Stimulated activated memory B cell treated with anti-CD40 and anti-IgM and Interleukin-4, amounts not matched to agents 10 μg/mL and 1 μg/mL and 100 μg/mL, for 72 hours (primary cell): ENCODE measurements at places on chromosomes 5 and 9.

GRCh38 chr5:64947801-64948200 lies 179.1 kb downstream of the CWC27 start:
- ATAC-seq, result no peak

DNA sequence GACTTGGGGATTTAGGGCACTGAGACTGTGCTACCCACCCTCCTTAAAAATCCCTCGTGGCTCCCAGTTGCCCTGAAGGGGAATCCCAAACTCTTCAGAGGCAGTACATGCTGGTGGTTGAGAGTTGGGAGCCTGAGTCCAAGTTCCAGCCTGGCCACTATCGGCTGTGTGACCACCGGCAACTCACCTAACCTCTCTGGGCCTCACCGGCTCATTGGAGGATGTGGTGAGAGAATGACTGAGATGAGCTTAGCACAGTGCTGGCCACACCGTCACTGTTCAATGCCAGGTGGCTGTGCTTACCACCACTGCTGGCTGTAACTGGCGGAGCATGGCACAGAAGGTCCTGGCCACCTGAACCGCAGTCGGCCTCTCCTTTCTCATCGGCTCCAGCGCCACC lies 200.2 kb downstream of the C9orf50 start:
- no peak for ATAC-seq

GRCh38 chr5:51383131-51384121 lies at the start of gene ISL1:
Gene ISL1, plus strand, starts transcription at chr5:51383448. Its CDS starts 224 bp downstream, at chr5:51383672.
- no peak for ATAC-seq

DNA sequence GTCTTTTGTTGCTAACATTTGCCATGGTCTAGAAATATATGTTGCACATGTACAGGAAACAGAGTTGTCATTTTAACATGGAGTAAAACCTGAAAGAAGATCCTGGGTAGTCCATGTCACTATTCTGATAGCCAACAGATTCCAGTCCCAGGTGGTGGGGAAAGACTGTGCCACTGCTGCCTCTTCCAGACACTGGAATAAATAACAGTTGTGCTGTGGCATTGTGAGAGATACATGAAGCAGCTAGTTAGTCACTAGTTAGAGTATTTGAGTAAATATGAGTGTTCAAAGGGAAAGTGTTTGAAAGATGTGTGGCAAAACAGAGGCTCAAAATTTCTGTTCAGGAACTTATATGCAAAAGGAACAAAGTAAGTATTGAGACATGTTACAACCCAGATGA lies 1408.3 kb downstream of the EFNA5 start:
- ATAC-seq, result no peak

GRCh38 chr9:121770415-121771273 lies 119.2 kb downstream of the DAB2IP start:
- ATAC-seq, result no peak

DNA sequence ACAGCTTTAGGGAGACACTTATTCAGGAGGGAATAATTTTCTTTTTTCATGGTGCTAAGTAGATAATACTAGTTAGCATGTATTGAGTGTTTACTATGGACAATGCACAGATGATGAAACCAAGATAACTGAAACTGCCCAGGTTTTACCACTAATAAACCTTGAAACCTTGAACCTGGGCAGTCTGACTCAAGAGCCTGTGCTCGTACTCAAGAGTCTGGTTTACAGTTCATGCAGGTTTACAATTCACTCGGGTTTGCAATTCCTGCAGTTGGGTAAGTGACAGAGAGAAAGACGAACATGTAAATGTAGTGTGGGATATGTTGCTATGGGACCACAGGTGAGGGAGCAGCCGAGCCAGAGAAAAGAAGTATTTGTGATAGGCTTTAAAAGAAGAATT lies 28.2 kb downstream of the NUP214 start:
- no peak for ATAC-seq

DNA sequence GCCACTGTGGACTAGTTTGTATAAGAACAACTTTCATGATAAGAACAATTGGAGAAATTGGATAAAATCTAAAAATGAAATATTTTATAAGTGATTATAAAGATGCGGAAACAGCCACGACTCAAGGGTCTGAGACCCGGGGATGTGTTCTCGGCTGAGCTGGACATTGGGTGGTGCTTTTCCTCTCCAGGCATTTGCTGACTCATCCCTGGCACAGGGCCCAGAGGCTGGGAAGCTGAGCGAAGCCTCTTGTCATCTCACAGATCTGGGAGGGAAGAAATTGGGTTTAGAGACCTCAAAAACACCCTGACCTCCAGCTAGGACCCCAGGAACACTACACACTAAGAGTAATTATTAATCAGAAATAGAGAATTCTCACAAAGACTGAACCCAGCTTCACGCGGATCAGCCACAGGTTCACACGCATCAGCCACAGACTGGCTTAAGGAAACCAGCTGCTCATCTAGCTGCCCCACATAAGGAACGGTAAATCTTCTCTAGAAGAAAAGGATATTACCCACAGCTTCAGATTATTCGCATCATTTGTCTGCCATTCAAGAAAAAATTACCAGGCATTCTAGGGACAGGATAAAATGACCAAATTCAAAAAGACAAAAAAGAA lies 2.8 kb upstream of the OR2V1 start:
- no peak for ATAC-seq

DNA sequence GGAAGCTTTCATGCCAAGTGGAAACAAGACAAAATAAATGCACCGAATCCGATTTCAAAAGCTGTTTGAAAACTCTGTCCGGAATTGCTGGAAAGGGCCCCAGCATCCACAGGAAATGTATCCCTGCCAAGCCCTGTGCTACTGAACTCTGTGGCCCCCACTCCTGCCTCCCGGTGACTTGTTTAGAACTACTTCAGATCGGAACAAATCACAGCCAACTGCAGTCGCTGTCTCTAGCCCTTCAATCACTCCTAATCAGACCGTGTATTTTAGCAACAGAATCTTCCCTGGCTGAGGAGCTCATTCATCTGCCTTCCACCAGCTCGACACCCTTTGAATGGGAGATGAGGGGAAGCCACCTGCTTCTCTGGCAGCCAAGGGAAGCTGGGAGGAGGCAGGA lies 94.1 kb downstream of the KCNIP1 start:
- ATAC-seq, result no peak

GRCh38 chr5:154039458-154039829 lies 677 bp downstream of the MFAP3 start:
- ATAC-seq, result no peak

- ATAC-seq, result no peak
Observed at GRCh38 chr5:76723906-76724305, 8.0 kb downstream of the F2R start.

DNA sequence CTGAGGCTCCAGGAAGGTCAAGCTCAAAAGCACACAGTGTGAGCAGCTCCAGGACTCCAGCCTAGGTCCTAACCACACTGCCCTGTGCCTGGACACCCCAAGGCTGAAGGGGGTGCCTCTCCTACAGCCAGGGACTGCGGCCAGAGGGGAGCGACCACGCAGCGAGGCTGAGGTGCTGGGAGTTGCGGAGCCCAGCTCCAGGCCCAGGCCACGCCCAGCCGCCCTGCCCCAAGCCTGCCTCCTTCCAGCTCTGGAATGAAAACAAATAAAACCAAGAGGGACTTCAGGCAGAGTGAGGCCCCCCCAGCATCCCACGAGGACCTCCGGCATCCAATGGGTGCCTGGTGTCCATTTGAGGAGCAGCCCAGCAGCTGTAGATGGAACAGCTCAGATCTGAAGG lies 15.2 kb downstream of the VAV2 start:
- ATAC-seq, result no peak

DNA sequence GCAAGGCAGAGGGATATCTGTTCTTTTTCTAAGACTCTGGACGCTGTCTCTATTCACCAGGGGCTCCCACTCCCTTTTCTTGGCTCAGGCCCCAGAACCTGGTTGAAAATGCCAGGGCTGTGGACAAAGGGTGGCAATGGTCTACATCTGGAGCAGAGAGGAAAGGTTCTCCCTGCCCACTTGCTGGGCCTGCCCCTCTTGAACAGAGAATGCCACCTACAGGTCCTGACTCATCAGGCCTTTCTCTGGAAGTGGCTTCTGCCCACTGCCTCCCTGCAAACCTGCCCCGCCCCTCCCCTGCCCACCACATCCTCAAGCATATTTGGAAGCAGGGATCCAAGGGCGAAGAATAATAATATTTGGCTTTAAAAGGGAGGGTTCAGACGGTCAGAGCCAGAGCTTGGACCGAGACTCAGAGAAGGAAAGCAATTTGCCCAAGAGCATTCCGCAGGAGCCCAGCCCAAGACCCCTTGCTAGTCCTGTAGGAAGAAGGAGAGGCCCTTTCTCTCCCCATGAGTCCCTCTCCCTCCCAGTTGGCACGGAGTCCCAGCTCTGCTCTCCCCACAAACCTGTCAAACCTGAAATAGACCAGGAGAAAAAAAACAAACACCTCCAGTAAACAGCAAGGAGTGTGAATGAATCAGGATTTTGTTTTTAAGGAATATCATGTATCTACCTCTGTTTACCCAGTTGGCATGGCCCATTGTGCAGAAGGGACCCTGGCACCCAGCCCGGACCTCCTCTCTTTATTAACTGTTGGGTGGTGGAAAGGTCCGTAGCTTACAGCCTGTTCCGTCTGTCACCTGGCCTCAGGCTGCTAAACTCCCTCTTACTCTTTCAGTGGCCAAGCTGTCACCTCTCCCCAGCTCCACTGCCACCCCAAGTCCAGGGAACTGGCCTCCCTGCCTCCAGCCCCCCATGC lies 37.7 kb upstream of the STXBP1 start:
- no peak for ATAC-seq
